NCI-H526 treated with DMSO at 0.1 percent for 48 hours (cell line): ENCODE measurements at places on chromosomes 12 and 14.

DNA sequence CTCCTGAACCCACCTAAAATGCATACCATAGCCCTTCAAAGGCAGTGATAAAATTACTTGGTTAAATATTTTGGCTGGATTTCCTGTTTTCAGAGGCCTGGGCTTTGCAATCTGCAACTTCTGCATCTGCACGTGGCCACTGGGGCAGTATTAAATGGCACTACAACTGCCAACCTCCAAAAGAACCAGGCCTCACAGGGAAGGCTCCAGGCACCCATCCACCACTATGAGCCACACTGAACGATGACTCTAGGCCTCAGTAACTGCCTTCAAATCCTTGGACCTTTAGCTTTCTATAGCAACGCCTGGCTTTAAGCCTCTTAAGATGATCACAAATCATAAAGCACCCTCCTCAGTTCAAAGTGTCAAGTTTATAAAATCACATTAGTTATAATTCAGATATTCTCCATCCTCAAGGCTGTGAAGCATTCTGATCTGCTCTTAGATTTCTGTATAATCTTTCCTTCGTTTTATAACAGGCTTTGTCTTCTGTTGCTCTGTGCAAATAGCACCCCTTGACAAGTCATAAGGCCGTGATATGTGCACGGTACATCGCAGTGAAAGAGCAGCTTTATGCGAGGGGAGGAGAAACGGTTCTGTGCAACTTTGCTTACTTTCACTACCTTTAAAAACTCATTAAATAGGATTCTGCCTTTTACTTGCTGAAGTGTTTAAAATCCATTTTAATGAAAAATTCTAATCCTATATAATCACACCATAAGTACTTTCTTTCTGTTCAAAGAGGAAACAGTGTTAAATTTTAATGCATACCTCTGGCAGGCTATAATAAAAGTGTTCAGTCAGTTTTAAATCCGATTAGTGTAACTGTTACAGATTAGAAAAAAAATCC is 196.4 kb upstream of the G2E3 start:
- DNase-seq: no peak

- DNase-seq: no peak
These were observed 152.8 kb upstream of the MAX start for GRCh38 chr14:65255029-65255545.

- DNase-seq: no peak
These were observed 32.4 kb downstream of the PRPF40B start for GRCh38 chr12:49655595-49656236.

GRCh38 chr14:49209416-49209815 is 376.8 kb downstream of the RPS29 start:
- no peak for DNase-seq

DNA sequence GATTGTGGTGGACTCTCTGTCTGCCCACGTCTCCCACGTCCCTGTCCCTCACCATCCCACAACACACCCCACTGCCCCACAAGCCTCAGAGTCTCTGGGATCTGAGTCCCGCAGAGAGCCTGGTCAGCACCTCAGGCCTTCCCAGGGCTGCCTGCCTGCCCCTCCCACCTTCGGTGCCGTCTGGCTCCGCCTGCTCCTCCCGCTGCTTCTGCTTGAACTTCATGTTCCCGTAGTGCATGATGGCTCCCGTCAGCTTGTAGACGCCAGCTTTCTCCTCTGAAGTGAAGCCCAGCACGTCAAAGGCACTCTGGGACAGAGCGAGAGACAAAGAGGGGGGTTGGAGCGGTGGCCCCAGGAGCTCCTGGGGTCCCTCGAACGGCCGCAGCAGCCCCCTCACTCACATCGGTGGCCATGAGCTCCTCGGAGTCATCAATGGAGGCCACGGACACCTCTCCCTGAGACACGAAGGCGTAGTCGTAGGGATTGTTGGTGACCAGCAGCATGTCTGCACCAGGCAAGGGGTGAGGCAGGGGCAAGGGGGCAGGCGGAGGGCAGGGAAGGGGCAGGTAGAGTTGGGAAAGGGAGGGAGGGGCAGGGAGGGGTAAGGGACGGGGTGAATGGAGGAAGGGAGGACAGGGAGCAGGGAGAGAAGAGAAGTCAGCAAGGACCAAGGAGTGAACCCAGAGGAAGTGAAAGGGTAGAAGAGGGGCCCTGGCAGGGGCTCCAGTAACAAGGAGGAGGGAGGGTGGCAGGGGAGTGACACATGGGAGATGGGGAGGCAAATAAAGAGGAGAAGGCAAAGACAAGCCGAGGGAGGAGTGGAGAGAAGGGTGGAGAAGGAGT is 5.6 kb downstream of the MYH6 start:
- no peak for DNase-seq

DNA sequence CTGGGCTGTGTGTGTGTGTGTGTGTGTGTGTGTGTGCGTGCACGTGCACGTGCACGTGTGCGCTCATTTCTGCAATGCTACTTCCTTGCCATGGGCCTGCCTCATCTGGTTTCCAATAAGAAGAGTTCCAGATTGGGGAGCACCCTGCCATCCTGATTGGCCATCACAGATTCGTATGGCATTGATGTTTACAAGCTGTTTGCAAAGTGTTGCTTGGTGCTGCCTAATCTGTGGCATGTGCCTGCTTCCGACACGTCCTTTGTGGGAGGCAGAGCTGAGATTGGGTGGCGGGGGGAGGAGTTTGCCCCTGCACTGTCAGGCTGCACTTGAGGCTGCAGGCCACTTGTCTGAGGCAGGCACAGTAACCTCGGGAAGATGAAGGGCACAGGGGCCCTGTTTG is 39.2 kb downstream of the SAMD4A start:
- no peak for DNase-seq

DNA sequence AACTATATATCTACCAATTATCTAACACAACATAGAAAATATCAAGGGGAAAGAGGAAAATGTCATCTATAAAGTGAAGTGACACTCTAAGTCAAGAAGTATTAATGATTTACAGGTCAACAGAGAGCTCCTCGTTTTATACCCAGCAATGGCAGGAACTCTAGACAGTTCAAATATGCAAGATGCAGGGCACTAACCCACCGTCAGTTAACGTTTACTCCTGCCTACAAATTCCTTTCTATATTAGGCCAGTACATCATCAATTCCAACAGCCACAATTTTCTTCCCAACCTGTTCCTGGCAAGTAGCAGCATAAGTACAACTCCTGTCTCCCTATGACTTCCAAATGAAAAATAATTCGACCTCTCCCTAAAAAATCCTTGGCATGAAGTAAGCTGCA is 9.0 kb upstream of the KANSL2 start:
- DNase-seq: no peak

GRCh38 chr14:74942181-74942580 is 13.2 kb downstream of the PGF start:
- DNase-seq: no peak

DNA sequence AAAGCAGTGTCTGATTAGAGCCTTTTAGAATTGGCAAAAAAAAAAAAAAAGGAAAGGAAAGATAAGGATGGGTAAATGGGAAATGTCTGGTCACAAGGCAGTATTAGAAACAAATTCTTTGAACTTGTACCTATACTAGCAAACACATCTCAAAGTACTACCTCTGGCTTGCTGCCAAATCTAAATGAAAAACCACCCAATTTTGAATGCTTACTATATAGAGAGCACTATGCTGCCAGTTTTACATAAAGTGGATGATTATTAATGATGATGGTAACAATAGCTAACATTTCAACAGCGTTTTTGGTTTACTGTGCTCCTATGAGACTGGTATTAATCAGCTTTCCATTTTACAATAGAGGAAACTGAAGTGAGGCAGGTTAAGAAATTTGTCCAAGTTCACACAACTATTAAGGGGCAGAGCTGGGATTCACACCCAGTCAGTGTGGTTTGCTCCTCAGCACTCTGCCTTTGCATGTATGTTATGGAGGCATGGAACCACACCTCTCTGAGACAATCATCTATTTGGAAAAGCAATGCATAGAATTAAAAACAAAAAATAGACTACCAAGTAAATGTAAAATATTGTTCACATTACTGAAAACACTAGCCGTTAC is 34.2 kb downstream of the ATP2B1 start:
- no peak for DNase-seq

DNA sequence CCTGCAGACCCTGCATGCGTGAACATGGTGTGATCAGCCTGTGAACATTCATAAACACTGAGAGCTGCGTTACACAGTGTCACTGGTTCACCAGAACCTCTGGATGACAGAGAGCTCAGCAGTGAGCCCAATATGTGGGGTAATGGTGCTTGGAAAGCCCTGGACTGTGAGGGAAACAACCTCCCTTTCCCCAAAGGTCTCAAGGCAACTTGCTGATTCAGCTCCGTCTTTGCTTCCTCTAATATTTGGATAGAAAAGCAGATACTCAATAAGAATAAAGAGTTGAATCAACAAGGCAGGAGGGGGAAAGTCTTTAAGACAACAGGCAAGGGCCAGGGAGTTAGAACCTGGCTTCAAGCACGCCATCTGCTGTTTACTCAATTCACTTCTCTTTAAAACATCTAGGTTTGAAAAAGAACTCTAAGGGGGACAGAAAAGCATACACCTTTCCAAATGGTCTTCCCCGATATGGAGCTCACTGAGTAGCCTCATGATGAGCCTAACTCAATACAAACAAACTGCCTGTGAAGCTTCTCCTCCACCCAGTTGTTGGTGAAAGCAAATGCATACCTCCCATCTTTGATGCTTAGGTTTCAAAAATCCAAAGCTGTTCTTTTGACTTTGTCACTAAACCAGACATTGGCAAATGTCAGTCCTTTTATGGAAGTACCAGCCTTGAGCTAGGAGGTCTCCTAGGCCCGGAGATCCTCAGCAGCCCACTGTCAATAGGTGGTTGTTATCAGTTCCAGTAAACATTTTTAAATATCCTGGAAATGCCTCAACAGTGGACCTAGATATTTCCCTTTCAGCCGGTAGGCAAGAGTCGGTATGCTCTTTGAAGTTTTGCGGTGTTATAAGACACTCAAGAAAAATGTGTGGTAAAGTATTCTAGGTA is 76.1 kb downstream of the SAMD4A start:
- DNase-seq: no peak

DNA sequence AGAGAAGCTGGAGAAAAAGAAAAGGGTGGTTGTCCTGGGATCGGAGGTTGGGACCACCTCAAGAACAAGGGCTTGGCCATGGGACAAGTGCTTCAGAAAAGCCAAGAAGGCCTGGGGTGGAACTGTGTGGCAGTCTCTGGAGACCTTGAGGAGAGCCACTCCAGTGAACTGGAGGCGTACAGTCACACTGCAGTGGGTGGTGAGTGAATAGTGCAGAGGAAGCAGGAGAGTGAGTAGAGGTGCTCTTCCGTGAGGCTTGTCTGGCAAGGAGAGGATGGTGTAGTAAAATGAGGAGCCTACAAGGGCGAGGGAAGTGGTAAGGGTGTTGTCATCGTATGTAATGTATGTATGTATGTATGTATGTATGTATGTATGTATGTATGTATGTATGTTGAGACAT is 20.9 kb downstream of the RASSF3 start:
- no peak for DNase-seq

GRCh38 chr14:49447540-49448107 is 138.6 kb downstream of the RPS29 start:
- DNase-seq: peak; percentile 5

DNA sequence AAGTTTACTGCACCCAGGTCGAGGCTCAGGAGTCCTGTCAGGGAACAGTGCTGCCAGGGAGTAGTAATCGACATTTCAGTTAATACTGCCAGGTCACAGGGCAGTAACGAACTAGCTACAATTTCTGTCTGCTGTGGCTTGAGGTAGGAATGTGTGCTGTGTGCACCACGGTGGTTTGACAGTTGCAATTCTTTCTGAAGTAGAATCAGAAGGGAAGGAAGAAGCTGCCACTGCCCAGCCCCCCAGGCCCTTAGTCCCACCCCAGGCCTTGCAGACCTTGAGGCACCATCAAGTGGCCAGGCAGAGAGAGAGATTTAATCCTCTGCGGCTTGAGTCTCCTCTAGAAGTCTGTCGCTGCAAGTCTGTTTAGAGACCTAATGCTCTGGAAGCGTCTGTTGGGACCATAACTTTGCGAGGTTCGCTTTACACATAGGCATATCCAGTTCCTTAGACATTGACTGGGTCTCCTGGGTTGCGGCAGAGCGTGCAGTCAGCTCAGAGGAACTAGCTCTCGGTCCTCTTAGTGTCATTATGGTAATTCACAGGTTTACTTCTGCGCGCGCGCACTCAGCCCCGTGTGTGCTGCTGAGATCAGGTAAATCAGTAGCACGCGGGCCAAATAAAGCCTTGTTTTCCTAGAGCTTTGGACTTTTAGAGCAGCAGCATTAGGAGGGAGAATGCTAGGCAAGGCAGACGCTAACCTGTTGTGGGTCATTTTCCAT is 9.8 kb downstream of the NKX2-1 start:
- DNase-seq: no peak

DNA sequence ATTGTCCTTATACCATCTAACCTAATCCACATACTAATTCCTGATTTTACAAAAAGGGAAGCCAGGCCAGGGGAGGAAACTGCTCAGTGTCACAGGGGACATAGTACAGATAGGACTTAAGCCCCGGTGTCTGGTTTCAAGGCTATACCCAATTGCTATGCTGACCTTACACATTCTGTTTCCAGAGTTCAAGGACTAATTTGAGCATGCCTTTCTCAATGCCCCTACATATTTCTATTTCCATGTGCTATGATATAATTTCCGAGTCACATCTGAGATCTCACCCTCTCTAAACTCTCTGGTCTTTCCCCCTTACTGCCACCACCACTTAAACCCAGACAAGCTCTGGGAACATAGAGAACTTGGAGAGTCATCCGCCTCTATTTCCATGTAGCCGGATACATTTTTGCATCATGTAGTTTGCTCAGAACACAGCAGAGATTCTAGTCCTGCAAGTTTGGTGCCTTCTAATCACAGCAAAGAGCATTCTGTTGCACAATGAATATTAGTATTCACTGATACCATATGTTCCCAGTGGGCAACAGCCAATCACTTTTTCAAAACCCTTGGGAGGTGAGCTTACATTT is 34.2 kb downstream of the PPM1H start:
- peak; percentile 27 for DNase-seq
